ENCODE measurements at places on chromosomes 3 and 15.

DNA sequence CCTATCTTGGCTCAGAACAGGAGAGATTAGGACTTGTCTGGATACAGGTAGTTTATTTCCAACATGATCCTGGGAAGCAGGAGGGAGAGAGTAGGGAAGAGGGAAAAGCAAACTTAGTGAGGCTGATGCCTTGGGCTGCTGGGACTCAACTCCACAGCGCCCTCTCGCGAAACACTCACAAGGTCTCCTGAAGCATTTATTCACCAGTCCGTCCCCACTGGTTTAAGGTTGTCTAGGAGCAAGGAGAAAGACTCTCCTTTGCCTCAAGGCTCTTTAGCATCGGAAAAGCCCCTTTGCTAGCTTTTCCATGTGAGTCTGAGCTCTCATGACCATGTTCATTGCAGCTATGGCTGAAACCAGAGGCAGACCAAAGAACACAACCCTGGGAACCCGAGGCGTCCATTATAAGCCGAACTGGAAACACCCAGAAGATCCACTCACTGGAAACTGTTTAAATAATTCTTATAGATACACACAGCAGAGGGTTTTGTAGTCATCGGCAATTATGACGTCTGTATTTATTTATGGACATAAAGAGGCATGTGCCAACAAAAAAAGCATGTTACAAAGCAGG, 244.5 kb downstream of the CD47 start:
- peak; percentile 80 for DNase-seq

- no peak for DNase-seq
Observed at GRCh38 chr3:158709666-158710083, 22.6 kb downstream of the RARRES1 start.

GRCh38 chr3:51720292-51721061, 13.6 kb downstream of the GRM2 start:
- no peak for DNase-seq

DNA sequence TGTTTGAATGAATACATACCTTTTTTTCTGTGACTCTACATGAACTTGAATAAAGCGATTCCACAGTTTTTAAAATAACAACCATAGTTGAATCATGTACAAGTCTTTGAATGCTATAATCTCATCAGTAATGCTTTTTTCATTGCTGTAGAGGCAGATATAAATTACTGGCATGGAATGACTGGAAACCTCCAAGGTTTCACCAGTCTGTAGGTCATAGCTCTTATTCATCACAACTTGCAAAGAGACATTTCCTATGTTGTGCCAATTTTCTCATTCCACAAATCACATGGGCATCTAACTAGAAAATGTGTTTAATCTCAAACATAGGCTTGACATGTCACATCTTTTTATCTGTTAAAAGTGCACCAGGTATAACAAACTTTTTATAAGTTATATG, 407.1 kb upstream of the KCNMB2 start:
- no peak for DNase-seq

DNA sequence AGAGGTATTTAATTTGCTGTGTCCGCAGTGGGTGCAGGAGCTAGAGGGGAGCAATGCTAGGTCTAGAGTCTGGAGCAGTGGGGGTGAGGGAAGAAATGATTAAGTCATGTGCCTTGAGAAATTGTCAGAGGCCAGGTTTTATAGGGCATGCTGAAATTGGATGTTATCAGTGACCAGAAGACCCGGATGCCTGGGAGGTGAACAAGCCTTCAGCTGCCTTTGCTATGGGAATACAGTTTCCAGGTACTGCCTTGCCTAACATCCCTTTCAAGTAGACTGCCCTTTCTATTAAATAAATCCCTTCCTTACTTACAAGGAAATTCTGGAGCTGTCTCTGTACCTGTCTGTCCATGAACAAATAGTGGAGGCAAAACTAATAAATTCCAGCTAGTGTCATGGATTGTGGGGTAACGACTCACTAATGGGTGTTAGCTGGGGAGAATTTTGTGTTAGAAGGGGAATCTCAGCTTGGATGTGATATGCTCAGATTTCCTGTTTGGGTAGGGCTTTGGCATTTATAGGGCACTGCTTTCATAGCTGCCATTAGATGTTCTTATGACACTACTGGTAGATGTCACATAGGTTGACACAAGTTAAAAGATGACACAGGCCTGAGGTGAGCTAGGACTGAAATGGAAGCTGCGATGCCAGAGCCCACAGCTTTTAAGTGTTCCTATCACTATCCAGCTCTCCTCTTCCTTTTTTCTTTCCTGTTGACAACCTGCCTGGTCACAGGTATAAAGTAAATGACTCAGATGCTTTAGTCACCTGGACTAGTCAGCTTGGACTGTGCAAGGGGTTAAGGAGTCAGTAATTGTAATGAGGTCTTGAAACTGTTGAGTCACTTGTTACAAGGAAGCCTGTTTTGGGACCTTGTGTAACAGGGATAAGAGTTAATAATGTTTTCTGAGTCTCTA, 21.3 kb downstream of the CHD2 start:
- peak; percentile 59 for DNase-seq

- DNase-seq: no peak
Observed at GRCh38 chr15:80580106-80580505, 115.0 kb upstream of the ABHD17C start.

GRCh38 chr15:38652183-38652794, 87.7 kb upstream of the RASGRP1 start:
- no peak for DNase-seq

DNA sequence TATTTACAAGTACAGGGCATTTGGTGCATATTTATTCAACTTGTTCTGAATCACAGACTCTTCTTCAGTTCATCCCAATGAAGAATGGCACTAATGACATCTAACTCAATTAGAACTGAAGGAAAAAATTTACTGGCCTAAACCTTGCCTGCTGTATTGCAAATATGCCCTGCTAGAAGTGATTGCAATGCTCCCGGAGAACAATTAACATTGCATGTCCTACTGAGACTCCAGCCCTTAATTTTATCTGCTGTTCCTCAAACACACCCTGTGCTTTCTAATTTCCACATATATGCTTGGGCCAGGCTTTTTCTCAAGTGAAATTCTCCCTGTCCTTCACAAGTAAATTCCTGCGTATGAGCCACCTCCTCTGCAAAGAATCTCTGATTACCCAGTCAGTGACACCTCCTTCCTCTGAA, 8.3 kb downstream of the ACKR4 start:
- DNase-seq: no peak

GRCh38 chr15:74053941-74054529, 28.3 kb downstream of the GOLGA6A start:
- DNase-seq: peak; percentile 75

GRCh38 chr3:61966200-61966599, 404.8 kb downstream of the PTPRG start:
- DNase-seq: no peak

- DNase-seq: no peak
Observed at GRCh38 chr3:55165704-55166405, 238.0 kb upstream of the LRTM1 start.

DNA sequence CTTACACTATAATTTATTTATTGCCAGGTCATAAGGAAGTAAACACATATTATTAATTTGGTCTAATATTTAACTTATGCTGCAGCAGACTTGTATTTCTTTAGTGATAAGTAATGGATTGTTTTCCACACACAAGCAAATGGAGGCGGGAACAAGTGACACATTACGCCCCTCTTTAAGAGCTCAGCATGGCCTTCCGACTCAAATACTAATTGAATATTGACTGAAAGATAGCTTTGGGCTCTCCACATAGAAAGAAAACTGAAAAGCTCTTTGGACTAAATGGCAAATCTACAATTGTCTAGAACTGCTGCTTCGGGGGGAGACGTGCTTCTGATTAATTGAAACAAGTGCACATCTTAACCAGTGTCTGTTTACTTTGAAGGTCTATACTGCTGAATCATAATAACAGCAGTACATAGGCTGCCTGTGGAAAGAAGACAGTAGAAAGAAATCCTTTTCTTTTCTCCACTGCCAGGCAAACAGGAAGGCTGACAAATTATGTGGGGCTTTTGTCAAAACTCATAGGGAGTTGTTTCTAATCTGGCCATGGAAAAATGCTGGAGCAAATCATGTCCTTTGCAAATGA, 15.9 kb downstream of the CADPS start:
- no peak for DNase-seq

DNA sequence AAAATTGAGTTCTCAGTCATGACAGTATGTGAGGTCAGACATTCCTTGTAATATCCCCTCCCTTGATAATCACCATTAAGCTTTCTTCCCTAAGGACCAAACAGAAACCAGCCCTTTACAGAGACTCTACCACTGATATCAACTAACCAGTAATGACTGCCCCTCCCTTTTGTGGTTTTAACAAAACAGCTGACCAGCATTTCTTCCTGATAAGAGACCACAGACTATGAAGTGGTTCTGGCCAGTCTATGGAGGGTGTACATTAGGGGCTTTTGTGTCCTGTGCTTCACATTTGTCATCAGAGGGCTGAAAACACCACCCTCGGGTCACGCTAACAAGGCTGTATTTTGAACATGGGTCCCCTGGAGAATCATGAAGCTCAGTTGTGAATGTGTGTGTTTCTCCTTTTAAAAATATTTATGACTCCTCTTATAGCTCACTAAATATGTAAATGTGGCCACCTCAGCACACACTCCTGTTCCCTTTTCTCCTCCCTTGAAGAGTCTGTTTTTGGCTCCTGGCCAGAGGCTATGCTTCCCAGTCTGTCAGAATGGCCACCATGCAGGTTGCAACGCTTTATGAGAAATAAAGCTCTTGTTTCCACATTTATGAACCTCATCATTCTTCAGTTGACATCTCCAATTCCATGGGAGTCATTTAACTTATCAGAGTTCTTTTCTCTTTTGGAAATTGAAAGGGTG, 239.3 kb downstream of the CPNE4 start:
- no peak for DNase-seq

DNA sequence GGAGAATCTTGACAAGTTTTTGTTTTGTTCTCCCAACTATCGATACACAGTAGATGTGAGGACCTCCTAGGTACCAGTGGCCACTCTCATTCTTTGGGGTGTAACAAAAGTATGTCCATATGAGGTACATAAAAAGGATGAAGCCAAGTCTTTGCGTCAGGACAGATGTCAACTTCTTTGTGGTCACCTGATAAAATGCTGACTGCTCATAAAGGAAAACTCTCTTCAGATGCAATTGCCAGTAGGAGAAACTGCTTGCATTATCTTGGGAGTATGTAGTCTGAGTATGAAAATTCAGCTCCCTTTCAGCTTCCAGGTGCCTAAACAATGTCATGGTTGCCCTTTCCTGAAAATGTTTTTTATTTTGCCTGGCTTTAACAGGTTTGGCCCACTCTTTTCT, 123.8 kb upstream of the GOLIM4 start:
- no peak for DNase-seq

DNA sequence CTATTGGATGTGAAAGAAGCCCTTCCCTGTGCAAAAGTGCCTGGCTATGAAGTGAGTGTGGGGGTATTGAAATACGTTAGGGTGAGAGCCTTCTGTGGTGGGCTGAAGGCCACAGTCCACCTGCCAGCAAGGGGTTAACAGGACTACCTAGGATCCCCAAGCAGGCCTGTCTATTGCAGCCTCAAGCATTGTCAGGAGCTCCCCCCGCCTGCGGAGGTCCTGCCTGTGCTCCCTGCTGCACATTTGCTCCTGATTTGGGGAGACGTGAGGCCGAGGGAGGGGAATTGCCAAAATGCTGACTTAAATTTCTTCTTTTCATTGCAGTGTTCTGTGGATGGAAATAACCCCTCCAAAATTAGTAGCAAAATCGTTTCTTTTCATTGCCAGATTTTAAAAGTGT, 56.2 kb downstream of the GABRG3 start:
- DNase-seq: no peak

DNA sequence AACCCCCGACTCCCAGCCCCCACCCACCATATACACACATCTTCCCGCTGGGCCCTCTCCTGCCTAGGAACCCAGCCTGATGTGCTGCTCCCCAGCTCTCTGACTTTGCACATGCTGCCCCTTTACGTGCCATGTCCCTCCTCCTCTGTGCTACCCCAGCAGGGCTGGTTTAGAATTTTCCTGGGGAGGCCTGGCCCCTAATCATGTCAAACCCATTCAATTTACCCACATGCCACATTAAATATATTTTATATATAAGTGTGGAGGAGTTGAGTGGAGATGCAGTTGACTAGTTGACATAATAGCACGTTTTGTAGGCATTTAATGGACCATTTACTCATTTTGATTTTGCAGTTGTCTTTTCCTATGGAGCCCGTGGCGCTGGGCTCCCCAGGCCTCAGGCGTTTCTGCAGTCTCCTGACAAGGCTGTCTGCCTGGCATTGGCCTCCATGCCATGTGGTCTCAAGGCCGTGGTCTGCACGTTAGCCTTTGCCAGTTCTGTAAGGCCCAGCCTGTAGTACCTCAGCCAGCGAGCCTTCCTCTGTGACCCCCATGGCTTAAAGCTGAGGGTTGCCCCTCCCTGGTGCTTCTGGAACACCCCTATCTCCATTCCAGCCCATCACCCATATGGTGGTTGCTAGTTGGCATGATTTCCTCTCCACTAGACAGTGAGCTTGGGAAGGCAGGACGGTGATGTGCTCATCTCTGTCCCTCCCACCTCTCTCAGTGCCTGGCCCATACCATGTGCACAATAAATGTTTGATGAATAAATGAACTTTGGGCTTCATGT, 155.8 kb downstream of the TLE3 start:
- no peak for DNase-seq

- no peak for DNase-seq
Observed at GRCh38 chr3:194631696-194632095, 1.5 kb downstream of the TMEM44 start.

DNA sequence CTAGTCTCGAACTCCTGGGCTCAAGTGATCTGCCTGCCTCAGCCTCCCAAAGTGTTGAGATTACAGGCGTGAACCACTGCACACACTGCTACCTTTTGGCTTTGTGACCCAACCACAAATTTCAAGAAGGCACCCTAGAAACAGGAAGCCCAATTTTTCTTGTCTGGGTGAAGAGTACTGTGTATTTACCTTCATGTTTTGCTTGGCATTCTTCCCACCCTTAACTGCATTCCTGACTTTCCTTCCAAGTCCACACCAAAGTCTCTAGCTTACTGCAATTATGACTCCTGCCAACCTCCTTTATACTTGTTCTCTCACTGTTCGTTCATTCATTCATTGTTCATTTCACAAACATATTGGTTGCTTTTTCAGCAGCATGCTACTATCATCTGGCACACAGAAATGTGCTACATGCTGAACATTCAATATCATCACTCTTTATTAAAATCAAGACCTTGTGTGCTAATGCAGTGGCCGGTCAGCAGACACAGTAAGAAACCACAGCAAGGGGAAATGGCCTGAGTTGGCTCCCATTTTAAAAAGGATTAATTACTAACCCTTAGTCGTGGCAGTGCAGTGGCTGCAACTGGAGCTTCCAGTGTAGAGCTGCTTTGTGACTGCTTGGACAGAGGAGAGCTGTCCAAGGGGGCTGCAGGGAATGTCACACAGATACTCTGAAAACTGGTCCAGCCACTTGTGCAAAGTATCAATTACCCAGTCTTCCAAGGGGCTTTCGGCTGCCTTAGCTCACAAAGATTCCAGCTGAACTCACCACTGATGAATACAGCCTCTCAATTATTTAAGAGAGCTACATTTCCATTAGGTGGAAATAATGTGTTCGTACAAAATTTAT, 94.0 kb downstream of the ETFA start:
- no peak for DNase-seq
